ENCODE measurements at places on chromosomes 3 and 15.

GRCh38 chr3:85180-85579 lies 111.4 kb upstream of the CHL1 start:
- no peak for DNase-seq

DNA sequence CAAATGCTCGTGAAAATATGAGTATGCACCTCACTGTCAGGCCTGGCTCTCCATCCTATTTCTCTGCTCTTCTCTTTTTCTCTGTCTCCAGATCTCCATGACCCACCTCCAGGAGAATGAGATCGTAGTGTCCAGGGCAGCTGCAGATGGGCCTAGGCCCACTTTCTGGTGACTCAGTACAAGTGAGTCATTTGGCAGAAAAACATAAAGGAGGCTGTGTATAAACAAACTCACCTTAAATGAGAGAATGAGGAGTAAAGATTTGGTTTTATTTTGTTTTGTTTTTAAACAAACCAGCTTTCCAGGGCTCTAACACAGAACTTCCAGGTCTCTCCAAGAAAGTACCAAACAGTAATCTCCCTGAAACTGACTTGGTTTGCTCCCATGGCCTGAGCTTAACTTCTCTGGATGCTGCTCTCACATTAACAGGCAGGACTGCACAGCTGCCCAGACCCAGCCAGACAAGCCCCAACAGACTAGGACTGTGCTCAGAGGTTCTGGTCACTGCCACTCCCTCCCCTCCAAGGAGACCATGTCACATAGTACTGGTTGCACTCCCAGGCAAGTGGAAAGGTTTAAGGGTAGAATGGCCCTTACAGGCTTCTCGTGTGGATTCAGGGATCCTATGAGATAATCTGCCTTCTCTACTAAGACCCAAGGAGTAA lies 1.5 kb upstream of the HEG1 start:
- DNase-seq = no peak

DNA sequence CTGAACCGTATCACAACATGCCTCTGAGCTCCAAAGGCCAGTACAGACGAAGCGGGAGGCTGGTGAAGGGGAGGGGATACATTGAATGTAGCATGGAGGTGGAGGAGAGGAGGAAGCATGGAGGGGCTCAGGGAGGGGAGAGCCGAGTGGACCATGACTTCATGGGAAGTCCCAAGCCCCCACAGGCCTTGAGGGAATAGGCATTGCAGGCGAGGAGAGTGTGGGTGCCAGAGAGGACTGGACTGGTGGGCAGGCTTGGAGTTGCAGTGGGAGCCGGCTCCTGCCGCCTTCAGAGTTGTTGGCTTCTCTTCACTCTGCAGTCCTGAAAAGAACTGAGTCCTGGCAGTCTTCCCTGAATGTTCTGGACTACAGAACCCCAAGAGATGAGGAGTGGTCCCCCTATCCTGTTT lies 3.3 kb upstream of the RNU6-1 start:
- DNase-seq = no peak

DNA sequence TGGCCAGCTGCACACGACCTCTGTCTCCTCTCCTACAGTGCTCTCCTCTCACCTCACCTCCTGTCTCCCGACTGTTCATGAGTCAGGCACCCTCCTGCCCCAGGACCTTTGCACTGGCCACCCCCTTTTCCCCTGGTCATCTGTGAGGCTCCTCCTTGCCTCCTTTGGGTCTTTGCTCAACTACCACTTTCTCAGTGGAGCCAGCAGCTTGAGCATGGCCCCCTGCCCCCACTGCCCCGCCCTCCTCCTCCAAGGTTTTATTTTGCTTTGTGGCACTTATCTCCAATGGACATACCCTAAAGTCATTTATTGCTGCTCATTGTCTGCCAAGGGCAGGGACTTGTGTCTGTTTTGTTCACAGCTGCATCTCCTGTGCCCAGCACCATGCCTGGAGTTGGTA lies 64.3 kb downstream of the MGLL start:
- no peak for DNase-seq

GRCh38 chr3:153973722-153974265 lies 147.4 kb upstream of the ARHGEF26 start:
- no peak for DNase-seq

DNA sequence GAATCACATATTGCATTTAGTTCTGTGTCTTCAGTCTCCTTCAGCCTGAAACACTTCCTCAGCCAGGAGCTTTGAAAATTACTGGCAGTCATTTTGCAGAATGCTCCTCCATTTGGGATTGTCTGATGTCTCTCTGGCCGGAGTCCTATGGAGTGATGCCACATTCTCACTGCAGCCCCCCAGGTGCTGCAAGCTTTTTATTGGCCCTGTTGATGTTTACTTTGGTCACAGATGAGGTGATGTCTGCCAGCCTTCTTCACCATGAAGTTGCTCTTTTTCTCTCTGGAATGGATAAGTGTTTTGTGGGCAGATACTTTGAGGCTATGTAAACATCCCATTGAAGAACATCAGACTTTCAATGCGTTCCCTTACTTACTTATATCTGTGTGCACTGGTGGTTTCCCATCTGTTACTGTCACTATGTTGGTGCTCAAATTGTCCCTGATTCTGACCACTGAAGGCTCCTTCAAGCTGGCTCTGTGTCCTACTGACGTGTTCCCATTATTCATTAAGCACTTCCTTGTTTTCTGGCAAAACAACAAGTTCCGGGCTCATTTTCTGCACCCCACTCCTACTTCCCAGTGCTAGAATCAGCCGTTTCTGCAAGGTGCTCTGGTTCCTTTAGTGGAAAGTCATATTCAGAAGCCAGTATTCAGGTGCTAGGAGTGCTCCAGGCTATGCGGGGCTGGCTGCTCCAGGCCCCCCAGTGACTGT lies 1.4 kb upstream of the CLEC3B start:
- no peak for DNase-seq

DNA sequence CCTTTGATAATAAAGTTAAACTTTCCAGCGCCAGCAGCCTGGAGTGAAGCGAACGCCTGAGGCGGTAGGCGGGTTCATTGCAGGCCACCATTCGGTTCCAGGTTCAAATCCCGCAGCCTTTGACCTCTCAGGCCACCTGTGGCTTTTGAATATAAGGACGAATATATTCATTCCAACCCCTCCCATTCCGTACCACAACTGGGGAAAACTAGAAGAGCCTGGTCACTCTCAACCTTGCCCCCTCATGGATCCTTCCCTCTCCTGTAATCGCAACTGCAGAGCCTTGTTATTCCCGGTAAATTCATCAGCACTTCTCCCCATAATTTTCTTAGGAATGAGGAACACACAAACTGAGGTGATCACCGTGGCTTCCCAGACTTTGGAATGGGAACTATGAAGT lies 35.2 kb downstream of the ZIC4 start:
- no peak for DNase-seq

GRCh38 chr15:39651295-39651694 lies 70.4 kb downstream of the THBS1 start:
- no peak for DNase-seq
